ENCODE measurements at places on chromosomes 4 and X. TPM values are rescaled to one million over a fixed set of nuclear protein-coding genes. Genes with fewer than 3 reads are reported as not detected.
A peak's percentile ranks its signal among the peaks of the same experiment; 100 is the strongest.

Gene NSUN7
- total RNA-seq, result 4.4 TPM

Gene IL9R
- total RNA-seq, result not detected

Gene USP26
- not detected for total RNA-seq

GRCh38 chrX:119647552-119648420, 41.6 kb upstream of the NKRF start:
- DNase-seq, result no peak

- DNase-seq, result no peak
Observed at GRCh38 chrX:137742846-137743245, 176.9 kb downstream of the ZIC3 start.

GRCh38 chr4:111037591-111038360, 414.9 kb upstream of the PITX2 start:
- DNase-seq, result no peak

- no peak for DNase-seq
Observed at GRCh38 chr4:37985730-37986275, 25.6 kb downstream of the PTTG2 start.

GRCh38 chr4:186689476-186689875, 34.2 kb downstream of the FAT1 start:
- DNase-seq, result peak; percentile 23

Gene GLRA3
- not detected for total RNA-seq

GRCh38 chr4:94595880-94596483, 144.2 kb downstream of the PDLIM5 start:
- DNase-seq, result no peak

- DNase-seq, result no peak
Observed at GRCh38 chr4:89164400-89164799, 53.1 kb downstream of the TIGD2 start.

Gene ASMT
- total RNA-seq, result not detected

DNA sequence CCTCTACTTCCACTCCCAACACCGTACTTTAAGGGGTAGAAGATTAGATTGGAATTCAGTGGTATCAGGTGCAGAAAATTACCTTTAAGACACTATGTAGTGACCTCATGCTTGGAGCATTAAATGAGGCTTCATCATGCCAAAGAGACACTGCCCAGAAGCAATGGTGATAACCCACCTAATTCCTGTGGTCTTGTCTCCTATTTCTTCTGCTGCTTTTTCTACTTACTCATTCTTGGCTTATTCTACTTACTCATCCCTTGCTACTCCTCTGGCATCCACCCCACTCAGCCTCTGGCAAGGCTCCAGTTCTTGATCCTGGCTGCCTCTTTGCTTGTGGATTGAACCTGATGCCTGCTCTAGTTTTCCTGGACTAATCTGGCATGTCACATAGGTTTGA, 62.3 kb upstream of the ADAMTS3 start:
- peak; percentile 71 for DNase-seq

Gene PCDH7
- total RNA-seq, result 14.5 TPM

Gene TCP11X2
- total RNA-seq, result not detected

GRCh38 chr4:92236877-92237276, 66.9 kb upstream of the GRID2 start:
- DNase-seq, result no peak

Gene CLNK
- not detected for total RNA-seq

DNA sequence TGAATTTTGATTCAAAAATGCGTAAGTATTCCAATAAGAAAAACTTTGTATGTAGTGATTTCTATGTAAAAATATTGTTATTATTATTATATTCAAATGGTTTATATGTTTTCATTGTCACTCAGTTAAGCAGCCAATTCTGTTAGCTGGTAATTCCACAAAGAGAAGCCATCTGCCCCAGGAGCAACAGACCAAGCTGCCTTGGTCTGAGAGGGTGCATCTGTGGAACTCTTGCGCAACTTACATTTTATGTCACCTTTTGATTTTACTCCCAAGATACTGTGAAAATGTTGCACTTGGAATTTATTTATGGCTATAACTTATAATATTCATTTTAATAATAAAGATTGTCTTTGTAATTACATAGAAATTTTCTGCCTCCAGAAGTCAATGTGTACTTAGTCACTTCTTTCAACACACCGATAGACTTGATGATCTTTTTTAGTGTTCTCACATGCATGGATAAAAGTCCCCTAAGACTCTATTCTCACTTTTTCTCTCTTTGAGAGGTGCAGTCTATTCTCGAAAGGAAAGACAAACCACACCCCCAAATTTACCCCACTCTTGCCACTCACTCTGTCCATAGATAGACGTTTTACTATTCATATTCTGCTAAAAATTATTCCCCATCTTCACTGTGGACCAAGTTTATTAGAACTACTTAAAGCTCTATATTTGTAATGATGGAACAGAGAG, 30.6 kb downstream of the GPR174 start:
- DNase-seq, result no peak

DNA sequence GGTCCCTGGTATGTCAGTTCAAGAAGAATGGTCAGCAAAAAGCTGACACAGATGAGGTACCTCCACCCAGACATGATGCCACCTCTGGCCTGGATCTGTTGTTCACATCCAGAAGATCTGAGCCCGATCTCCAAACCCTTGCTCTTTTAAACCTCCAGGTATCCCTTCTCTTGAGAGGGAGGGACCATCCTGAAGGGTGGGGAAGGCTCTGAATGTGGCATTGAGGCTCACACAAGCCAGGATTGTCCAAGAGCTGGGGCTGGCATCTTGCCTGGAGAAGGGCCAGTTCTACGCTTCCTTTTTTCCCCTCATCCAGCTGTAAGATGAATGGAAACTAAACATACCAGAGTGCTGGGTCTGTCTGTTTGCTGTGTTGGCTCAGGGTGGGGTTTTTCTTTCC, at the start of gene ITIH6:
TSS of gene ITIH6 (minus strand) at position 119 of the 400 bp plus-strand sequence. CDS start at position 74, 45 bp downstream.
- no peak for DNase-seq

DNA sequence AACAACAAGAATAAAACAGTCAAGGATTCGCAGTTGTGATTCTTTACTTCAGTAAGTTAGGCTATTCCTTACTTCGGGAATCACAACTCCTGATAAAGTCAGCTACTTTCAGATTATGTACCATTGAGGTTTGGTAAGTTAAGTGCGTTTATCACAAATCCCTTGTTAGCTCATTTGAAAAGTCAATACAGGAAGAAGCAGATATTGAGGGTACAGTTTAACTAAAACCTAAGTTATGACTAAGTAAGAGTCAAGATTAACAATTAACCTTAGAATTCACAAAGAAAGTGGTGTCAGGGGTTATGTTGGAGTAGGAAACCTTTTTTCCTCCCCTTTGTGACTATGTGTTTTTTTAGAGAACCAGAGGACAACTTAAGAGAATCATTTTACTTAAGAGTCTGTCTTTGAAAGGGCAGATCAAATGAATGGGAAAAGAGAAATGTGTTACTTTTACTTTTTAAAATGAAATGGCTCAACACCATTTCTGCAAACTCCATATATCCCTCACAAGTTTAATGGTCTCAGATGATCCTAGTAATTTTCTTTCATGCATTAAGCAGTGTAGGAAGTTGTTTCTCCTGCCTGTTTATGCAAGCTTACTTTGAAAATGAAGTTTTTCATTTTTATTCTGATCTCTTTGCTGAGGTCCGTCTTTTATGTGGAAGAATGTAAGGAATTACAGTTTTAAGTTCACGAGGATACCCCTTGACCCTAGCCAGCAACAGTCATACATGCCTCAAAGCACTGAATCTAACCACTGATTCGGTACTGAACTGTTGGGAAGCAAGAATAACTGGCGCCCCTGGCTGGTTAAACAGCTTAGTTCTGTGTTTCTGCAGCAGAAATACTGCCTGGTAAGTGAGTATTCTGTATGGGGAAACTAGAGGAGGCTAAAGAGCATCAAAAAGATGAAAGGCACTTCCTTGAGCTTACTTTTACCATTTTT, 211.7 kb downstream of the SLC4A4 start:
- no peak for DNase-seq

- no peak for DNase-seq
Observed at GRCh38 chr4:178309890-178310289, 867.7 kb upstream of the AGA start.

DNA sequence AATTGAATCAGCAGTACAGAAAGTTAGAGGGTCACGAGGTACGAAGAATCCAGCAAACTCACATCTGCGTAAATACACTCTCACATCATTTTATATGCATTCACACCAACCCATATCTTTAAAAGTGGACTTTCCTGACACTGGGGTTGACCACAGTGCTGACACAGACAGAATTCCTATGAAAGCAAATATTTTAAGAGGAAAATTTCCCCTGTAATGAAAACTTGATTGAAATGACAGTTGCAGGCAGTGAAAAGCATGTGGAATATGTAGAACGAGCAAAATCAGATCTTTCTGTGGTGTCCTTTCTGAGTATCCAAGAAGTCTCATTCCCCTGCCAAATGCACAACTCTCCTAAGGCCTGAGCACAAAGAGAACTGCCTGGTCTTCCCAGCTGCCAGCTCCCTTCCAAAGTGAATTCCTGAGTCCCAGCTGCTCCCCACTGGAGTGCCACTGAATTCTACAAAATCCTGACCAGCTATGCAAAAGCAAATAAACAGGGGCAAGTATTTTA, 50.5 kb upstream of the FAM9C start:
- DNase-seq, result no peak

DNA sequence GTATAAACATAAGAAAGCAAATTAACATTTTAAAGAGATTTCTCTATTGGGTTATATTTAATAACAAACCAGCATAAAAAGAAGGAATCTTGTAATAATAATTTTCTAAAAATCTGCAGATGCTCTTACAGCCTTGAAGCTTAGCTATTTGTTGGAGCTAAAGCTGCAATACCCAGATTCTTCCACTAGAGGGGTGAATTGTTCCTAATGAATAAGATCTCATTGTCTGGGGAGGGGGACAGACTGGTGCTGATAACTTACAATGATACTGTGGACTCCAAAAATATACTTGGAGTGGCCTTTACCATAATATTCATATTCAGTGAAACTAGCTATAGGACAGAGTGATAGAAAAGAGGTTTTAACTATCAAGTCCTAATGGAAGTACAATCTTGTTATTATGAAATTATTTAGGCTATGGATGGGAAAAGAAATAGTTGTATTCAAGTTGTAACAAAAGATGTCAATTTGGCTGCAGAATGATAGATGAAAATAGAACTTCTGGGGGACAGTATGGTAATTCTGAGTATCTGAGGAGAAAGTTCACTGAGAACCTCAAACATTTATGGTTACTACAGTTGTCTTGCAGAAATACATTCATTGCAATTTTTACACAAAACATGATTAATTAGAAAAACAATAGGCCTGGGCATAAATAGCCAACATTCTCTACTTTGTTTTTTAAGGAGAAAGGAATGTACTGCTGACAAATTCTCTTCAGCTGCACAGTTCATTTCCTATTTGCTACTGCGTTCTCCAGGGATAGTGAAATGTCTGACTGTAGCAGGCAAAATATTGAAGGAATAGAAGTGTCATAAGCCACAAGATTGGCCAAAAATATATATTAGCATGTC, 443.3 kb downstream of the GBA3 start:
- DNase-seq, result no peak

GRCh38 chrX:2314831-2315365, 185.9 kb downstream of the DHRSX start:
- DNase-seq, result no peak

- DNase-seq, result no peak
Observed at GRCh38 chr4:30073011-30073710, 647.0 kb upstream of the PCDH7 start.

GRCh38 chr4:178138491-178138890, 696.3 kb upstream of the AGA start:
- DNase-seq, result peak; percentile 20

- no peak for DNase-seq
Observed at GRCh38 chrX:130524476-130525194, 122.8 kb downstream of the RBMX2 start.

DNA sequence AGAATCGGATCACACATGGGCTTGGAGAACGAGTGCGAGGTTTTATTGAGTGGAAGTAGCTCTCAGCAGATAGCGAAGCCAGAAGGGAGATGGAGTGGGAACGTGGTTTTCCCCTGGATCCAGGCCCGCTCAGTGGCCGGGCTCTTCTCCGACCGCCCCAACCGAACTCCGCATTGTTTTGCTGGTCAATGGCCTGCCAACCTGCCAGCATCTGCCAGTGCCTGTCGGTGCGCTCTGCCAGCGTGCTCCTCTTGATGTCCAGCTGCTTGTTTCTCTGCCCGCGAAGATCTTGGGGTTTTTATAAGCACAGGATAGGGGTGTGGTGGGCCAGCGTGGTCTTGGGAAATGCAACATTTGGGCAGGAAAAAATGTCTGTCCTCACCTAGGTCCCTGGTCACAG, 5.6 kb upstream of the SYTL5 start:
- no peak for DNase-seq

Gene SLC7A11
- total RNA-seq, result 6.2 TPM

DNA sequence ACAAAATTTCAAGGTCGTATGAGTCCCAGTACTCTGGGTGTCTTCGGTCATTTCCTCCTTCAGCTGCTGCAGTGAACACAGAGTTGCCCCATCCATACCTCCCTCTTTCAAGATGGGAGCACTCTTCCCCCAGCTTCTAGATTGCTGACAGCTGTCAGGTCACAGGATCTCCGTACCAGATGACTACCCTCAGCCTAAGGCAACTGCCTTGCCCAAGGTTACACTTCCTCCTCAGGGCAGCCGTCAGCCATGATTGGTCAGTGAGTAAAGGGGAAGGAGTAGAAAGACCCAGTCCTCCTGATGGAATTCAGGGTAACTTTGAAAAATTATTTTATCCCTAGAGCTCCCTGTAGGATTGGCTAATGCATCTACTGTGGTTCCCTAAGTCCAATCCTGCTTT, 81.6 kb downstream of the NAF1 start:
- DNase-seq, result no peak

Gene SMPX
- 442 TPM for total RNA-seq

Gene TKTL2
- total RNA-seq, result not detected

GRCh38 chr4:188596021-188596420, 456.8 kb downstream of the TRIML1 start:
- no peak for DNase-seq

Data from right cardiac atrium (tissue), 5 donors.